Vagina (tissue), 2 donors: ENCODE measurements at places on chromosomes 1 and 21.

- DNase-seq: no peak
These were observed 15.5 kb downstream of the BLZF1 start for GRCh38 chr1:169383449-169383848.

GRCh38 chr1:246091477-246091876, 415.6 kb downstream of the SMYD3 start:
- no peak for DNase-seq

DNA sequence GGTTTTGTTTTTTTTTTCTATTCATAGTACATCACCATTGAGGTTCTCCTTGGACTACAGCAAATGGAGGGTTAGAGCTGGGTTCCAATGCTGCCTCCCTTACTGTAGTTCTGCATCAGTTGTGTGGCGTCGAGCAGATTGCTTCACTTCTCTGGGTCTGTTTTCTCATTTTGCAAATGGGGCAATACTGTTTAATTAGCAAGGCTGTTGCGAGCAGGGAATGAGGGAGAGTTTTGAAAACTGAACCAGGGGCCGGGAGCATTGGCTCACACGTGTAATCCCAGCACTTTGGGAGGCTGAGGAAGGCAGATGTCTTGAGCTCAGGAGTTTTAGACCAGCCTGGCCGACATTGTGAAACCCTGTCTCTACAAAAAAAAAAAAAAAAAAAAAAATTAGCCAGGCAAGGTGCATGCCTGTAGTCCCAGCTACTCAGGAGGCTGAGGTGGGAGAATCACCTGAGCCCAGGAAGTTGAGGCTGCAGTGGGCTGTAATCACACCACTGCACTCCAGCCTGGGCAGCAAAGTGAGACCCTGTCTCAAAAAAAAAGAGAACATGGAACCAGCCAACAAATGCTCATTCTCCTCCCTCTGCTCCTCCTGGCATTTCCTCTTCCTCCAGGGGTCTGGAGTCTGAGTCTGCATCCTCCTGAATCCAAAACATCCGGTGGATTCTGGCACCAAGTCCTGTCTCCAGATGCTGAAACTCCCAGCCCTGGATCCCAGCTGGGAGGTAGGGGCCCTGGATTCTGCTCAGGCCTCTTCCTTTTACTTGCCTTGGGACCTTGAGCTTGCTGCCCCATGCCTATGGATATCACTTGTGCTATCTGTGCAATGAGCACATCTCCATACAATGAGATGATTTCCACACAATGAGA, 3.7 kb upstream of the PLOD1 start:
- no peak for DNase-seq

- DNase-seq: no peak
These were observed 65.8 kb upstream of the RGL1 start for GRCh38 chr1:183739082-183739481.
